ENCODE measurements at places on chromosomes 13 and 19. TPM values are rescaled to one million over a fixed set of nuclear protein-coding genes. Genes with fewer than 3 reads are reported as not detected.

DNA sequence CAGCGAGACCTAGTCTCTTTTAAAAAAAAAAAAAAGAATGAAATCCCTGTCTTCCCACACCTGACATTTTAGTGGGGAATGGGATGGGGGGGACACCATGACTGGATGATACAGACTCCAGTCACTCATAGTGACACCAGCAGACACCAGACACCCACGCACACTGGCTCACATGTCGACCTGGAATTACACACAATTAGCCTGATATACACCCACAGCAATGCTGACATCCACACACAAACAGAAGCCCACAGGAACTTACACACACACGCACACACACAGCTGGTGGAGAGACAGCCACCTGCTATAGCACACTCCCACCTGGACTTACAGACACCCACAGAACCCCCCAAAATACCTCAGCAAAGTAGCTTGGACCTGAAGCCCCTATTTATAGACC, 8.3 kb upstream of the NANOS3 start:
- DNase-seq: no peak

GRCh38 chr19:13104360-13104847, 1.7 kb upstream of the LYL1 start:
- peak; percentile 45 for DNase-seq

DNA sequence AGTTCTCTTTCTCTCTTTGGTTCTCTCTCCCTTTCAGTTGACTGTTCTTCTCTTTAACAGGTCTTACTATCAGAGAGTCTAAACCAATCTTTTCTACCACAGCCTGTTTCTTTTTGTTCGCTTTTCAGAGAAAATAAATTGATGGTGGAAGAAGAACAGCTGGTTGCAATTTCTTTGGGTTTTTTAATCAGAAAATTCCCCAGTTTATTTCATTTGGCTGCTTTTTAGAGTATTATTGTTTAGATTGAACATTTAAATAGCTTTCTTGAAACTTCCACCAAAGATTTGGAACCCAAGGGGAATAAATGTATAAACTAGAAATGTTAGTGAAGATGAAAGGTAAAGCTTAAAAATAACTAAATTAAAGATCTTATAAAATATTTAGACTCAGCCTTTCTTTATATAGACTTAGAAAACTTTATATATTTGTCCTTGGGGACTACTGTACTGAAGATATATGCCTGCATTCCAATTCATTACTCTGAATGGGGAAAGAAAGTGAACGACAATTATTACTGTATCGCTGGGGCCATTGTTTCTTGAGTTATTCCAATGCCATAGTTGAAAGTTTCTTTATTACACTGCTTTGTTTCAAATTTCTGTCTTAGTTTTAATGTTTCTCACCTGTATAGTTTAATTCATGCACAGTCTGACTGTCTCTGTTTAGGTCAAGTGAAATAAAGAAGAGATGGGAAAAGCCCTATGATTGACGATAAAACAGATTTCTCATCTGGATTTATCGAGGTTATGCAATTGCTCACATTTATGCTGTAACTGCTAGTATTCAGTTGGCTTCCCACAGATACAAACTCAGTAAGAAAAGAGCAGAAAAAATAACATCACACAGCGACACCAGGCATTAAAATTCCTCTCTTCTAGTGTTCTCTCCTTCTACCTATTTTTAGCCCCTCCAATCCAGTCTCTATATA, 169.4 kb upstream of the CSNK1A1L start:
- peak; percentile 66 for DNase-seq

GRCh38 chr13:48853728-48854102, 122.0 kb upstream of the FNDC3A start:
- DNase-seq: no peak

DNA sequence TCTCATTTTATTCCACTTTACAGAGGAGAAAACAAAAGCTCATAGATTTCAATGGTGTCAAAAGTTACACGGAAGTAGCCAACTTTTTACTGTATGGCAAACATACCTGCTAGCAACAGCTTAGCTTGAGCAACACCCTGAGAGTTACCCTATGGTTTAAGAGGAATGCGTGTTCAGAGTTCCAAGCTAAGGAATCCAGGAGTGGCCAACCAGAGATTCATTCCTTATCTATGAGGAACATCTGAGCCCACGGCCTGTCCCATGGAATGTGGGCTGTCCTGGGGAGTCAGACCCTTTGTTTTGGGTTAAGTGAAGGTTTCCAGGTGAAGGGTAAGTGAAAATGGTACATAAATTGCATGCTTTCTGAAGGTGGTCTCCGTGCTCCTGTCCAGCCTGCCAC, 67.5 kb downstream of the STARD13 start:
- DNase-seq: no peak

- no peak for DNase-seq
Measured at GRCh38 chr19:3893509-3894179, 13.2 kb downstream of the ATCAY start.

LILRA1 gene
- total RNA-seq: 0.51 TPM
